Stimulated activated CD4-positive, alpha-beta T cell treated with anti-CD3 and anti-CD28 coated beads, Interleukin-2, amount 100 ng/mL, for 24 hours (primary cell): ENCODE measurements at places on chromosomes 11 and 22.

DNA sequence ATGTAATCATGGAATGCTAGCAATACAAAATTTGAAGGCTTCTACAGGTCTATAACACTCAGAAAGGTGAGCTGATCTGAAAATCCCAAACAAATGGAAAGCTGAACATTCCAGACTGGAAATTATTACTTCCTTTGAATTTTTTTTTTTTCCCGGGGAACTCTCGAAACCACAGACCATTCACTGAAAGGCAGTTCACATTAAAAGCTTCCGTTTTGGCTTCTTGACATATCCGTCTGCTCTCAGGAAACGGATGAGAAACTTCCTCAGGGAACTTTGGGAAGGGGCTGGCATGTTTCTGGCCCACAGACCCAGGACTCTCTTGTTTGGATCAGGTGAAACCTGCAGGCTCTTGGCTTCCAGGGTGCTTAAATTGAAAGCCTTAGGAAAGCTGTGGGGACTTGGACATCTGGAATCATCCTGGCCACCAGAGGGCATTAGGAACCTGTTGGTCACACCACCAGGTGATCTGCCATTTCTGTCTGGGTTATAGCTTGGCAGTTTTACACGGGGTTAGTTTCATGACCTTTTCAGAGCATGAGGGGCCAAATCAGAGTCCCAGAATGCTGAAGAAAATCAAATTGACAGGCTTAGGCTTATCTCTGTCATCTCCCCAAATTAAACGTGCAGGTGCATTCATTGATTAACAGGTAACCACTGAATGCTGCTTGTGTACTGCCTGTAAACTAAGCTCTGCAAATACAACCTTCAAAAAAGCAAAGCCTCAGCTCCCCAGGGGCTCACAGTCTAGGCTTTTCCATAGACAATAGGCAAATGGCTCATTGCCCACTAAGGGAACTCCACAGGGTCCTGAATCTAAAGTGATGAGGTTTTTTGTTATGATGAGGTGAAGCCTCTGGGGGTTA lies 22.7 kb upstream of the GRAMD1B start:
- peak; percentile 54 for DNase-seq

DNA sequence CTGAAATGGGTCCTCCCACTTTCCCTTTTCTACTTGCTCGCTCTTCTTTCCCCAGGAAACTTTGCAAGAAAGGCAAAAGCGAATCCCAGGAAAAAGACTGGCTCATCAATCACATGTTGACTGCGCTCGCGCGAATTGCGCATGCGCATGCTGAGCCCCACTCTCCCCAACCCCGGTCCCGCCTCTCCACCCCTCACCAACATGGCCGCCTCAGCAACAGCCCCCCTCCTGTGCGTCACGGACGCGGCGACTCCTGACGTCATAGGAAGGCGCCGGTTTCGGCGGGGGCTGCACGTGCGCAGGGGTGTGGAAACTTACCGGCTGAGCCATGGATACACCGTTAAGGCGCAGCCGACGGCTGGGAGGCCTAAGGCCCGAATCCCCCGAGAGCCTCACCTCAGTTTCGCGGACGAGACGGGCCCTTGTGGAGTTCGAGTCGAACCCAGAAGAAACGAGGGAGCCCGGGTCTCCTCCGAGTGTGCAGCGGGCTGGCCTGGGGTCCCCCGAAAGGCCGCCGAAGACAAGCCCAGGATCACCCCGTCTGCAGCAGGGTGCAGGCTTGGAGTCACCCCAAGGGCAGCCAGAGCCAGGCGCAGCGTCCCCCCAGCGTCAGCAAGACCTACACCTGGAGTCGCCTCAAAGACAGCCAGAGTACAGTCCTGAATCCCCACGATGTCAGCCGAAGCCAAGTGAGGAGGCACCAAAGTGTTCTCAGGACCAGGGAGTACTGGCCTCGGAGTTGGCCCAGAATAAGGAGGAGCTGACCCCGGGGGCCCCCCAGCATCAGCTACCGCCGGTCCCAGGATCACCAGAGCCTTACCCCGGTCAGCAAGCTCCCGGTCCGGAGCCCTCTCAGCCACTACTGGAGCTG lies at the start of gene CCDC86:
TSS of gene CCDC86 (plus strand) at position 317 of the 871 bp plus-strand sequence. CDS start at position 329, 12 bp downstream.
- DNase-seq = peak; percentile 99

- no peak for DNase-seq
These were observed 24.3 kb upstream of the OR5B12 start for GRCh38 chr11:58466293-58466692.

DNA sequence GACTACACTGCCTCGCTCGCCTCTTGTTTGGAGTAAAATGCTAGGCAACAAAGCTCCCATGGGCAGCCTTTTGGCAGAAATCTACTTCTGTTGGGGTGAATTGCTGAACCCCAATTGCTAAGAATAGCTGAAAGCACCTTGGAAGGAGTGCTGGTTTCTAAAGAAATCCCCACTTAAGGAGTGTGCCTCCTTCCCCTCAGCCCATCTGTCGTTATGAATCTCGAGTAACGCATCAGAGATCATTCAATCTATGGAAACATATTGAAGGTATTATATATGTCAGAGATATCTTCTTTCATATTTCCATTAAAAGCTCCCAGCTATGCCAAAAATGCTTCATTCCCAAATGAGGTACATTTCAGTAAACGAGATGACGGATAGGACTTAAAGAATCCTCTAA lies 229.6 kb upstream of the BLID start:
- no peak for DNase-seq

- DNase-seq = no peak
These were observed 99.2 kb upstream of the FGF3 start for GRCh38 chr11:69918231-69918937.

DNA sequence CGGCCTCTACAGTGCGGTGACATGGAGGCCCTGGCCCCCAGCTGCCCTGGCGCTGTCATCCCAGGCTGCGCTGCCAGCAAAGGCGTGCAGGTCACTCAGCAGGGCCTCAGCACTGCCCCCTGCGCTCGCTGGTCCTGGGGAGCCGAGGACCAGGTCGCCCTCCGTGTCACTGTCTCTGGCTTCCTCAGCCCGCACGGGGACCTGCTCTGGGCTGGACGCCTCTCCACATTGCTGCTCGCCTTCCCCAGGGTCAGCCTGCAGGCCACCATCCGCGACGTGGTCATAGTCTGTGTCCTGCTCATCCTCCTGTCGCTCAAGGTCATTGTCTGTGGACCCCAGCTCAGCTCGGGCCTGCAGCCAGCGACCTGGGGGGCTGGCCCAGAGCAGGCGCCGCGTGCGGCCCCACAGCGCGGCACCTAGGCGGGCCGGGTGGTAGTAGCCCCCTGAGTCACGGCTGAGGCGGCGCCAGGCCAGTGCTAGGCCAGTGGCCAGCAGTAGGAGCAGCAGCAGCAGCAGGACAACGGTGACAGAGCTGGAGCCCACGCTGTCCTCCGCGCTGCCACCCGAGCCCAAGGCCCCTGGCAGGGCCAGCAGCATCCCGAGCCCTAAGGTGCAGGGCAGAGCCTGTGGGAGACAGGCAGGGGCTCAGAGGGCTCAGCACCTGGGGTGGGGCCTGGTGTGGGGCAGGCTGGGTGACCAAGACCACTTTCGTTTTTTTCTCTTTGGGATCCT lies 1.6 kb downstream of the PTPRCAP start:
- DNase-seq = no peak
